Epithelial cell of proximal tubule (primary cell): ENCODE measurements at places on chromosomes 5 and 9. TPM values are rescaled to one million over a fixed set of nuclear protein-coding genes. Genes with fewer than 3 reads are reported as not detected.

DNA sequence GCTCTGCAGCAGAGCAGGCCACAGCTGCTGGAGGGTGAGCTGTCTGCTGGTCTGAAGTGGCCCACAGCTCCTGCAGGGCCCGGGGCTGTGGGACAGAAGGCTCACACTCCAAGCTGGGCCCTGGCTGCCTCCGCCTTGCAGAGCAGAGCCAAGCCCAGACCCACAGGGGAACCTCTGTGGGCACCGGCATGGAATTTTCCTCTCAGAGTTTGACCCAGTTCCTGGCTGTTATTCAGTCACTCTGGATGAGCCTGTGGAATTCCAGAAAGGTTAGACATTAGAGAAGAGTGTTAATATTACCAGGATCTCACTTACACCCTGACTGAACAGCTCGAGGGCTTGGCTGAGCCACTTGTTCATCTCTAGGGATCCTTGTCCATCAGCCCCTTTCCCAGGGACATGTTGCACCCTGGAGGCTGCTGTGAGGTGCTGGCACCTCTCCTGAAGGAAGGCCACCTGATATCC is 17.5 kb downstream of the IL9 start:
- DNase-seq, result peak; percentile 59

DNA sequence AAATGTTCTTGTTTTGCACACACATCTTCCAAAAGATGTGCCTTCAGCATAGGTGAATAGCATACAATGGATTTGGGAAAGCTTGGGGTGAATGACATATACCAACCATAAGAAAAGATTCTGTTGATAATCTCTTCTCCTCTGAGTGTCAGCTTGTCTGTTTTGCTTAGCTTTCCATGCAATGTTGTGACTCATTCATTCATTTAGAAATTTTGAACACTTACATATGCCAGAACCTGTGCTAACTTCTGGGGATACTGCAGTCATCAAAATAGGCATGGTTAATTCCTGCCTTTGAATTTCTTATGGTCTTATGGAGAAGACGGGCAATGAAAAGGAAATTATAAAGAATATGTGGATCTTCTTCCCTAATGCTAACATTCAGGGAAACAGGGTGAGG is 14.1 kb downstream of the ADRB2 start:
- no peak for DNase-seq

DNA sequence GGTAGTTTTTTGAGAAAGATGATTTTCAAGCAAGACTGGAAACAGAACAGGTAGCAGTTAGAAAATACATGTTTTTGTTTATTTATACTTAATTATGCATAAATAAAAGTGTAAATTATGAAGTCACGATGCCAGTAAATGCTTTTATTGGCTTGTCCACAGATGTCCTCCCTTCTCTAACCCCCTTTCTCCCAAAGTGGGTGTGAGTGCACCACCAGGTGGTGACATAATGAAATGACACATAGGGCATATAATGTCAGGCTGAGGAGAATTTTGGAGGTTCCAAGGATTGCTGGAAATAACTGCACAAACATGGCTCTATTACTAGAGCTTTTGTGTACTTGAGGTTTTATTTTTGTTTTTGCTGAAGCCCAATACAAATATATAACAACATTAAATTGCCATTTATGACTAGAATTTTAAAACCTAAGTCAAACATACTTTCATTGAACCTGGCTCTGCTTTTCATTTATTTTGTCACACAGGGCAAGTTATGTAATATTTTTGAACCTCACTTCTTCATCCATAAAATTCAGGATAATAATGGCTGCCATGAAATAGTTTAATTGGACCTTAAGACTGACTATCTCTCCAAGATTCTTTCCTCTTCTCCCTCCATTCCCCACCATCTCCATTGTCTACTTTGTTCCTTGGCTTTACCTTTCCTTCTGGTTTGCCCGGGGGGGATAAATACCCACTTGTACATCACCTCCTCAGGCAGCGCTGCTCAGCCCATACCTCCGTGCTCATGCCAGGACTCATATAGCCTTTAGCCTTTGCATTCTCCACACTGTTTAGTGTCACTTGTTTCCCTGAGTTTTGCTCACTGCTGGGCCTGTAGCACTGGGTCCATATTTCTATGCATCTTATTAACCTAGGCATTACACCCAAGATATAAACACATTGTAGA is 168.8 kb downstream of the PDE4D start:
- no peak for DNase-seq

- no peak for DNase-seq
These were observed 191.0 kb downstream of the PJA2 start for GRCh38 chr5:109218818-109219217.

- DNase-seq, result no peak
These were observed at the start of gene PCDHB11 for GRCh38 chr5:141199359-141200235. Gene PCDHB11, plus strand, starts transcription at chr5:141199627. Its CDS starts 148 bp downstream, at chr5:141199775.

GRCh38 chr5:110785356-110785755 is 46.5 kb downstream of the SLC25A46 start:
- DNase-seq, result peak; percentile 2

GRCh38 chr9:72506615-72507014 is 14.8 kb upstream of the TMC1 start:
- DNase-seq, result no peak

DNA sequence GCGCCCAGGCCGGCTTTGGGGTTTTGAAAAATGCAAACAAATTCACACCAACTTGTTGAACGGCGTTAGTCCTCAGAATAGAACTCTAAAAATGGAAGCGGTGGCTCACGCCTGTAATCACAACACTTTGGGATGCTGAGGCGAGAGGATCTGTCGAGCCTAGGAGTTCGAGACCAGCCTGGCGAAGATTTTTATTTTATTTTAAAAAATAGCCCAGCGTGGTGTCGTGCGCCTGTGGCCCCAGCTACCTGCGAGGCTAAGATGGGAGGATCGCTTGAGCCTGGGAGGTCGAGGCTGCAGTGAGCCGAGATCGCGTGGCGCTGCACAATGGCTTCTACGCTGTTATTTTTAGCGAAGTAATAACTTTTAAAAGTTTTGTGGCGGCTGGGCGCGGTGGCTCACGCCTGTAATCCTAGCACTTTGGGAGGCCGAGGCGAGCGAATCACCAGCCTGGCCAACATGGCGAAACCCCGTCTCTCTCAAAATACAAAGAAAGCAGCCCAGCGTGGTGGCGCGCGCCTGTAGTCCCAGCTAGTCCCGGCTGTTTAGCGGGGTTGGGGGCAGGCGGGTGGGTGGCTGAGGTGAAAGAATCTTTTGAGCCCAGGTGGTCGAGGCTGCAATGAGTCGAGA is 694 bp upstream of the PLIN2 start:
- no peak for DNase-seq

- DNase-seq, result no peak
These were observed 9.4 kb upstream of the GLT6D1 start for GRCh38 chr9:135648494-135649410.

GRCh38 chr5:95531491-95531890 is 23.3 kb downstream of the SKIC3 start:
- no peak for DNase-seq

- no peak for DNase-seq
These were observed 808.9 kb downstream of the CDH12 start for GRCh38 chr5:22044229-22044628.

- DNase-seq, result no peak
These were observed 111.5 kb upstream of the EQTN start for GRCh38 chr9:27408482-27408881.

- no peak for DNase-seq
These were observed 57.6 kb downstream of the MAMDC2 start for GRCh38 chr9:70101265-70101664.

The FAXDC2 gene
- 0.52 and 0.72 TPM in 2 replicates for total RNA-seq

The UBE2QL1 gene
- not detected in 2 replicates for total RNA-seq

The IQGAP2 gene
- total RNA-seq, result 0.80 and 1.3 TPM in 2 replicates

The SLCO4C1 gene
- 0.63 and 0.87 TPM in 2 replicates for total RNA-seq

The LRRC70 gene
- total RNA-seq, result 0.29 TPM in 1 of 2 replicates, not detected in the other
